ENCODE measurements at places on chromosomes 5 and 9.

DNA sequence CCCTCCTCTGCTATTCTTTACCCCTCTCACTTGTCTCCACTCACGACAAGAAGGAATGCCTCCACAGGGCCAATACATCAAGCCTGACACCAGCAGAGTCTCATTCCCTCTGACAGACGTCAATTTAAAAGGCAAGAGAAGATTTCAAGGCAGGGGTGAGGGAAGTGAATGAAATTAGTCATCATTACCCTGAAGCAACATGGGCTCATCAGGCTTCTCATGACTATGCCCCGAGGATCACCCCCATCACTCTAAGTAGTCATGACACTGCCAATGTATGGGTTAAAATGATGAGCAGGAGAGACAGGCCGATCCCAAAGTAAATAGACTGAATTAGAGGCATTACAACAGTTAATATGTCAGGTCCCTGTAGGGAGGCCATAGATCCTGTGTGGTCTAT is 504.4 kb downstream of the TLE4 start:
- no peak for DNase-seq

DNA sequence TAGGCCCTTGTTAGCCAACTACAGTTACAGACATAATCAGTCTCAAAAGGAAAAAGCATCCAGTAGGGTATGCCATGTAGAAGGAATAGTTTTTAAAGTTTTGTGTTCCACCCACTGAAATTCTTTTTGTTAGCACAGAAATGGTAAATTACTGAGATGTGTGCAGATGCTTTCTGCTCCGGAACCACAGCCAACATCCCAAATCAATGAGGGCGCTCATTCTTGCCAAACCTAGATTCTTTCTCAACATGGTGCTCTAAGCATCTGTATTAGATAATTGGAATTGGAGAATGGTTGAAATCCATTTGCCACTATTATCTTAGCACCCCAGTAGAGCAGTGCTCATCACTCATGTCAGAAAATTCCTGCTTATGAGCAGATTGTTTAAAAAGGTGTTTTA is 127.8 kb downstream of the SEC61B start:
- no peak for DNase-seq

GRCh38 chr5:16493261-16493660 is 27.7 kb upstream of the ZNF622 start:
- DNase-seq: no peak

DNA sequence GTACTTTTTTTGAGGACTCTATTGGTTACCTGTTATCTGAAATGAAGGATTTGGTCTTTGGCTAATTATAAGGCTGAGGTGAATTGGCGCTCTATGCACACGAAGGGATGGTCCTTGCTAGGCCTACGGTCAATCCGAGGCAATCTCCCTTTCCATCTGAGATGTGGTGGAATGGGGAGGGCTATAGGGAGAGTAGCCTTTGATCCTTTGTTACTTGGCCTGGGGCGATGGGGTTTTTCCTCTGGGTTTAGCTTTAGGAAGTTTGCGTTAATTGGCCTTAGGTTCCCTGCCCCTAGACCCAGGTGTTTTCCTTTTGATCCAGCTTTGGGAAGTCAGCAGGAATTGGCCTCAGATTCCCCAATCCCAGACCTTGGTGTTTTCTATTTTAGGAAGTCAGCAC is 102.1 kb upstream of the C9orf72 start:
- no peak for DNase-seq

DNA sequence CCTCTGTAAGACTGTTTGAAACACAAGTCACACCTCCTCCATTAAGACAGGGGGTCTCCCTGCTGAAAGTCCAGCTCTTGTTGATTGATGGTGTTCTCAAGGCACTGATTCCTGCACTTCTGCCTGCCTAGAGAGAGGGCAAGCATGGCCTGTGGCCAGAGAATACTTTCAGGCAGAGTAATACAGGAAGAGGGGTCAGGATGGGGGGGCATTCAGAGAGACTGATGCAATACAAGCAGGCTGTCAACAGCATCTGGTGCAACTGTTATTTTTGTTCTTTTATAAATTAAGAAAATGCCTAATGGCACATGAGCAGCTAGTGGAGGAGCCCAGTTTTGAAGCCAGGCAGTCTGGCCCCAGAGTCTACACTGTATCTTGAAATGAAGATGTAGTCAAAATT is 302.2 kb downstream of the DIRAS2 start:
- no peak for DNase-seq

- DNase-seq: no peak
Observed at GRCh38 chr9:35882996-35883395, 12.8 kb upstream of the OR13J1 start.

DNA sequence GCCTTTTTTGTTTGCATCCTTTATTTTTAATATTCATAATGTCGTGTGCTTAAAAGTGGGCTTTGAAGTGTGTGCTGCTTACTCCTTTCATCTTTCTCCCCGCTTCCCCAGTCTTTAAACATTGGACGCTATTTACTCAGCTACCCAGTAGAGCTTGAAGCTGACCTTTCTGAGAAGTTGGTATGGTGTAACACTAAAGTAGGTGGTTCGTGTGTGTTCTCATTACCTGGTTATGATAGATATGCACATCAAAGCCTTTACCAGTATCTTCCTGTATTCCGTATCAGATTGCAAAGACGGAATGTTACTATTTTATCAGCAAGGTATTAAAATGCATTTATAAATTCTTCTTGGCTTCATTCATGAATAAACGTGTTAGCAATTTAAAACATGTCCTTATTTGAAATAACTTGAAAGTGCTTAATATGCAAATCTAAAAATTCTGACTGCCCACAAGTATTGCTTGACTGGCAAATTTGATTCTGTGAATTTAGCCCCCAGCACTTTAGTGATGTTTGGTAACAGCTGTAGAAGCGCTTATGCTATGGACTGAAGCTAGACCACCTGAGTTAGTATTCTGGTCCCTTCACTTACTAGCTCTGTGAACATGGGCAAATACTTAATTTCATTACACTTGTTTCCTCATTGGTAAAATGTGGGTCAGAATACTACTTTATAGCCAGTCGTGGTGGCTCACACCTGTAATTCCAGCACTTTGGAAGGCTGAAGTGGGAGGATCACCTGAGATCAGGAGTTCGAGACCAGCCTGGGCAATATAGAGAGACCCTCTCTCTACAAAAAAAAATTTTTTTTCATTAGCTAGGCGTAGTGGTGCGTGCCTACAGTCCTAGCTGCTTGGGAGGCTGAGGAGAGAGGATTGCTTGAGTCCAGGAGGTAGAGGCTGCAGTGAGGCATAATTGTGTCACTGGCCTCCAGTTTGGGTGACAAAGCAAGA is 1.7 kb downstream of the RRAGA start:
- DNase-seq: no peak

GRCh38 chr5:56574778-56575177 is 240.6 kb upstream of the MAP3K1 start:
- no peak for DNase-seq

DNA sequence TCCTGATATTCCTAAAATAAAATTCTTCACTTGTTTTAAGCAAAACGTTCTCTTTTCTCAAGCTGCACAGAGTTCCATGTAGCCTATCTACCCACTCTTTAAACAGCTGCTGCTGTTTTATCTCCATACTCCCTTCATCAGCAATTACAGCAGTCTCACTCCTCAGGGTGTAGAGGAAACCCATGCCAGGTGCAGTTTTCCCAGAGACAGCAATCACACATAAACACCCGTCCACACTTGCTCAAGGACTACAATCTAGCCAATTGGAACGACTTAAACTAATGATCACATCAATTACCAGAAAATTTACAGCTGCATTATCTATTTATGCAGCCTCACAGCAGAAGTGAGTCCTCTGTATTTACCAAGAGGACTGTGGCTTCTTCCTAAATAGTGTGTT is 141.7 kb downstream of the HTR1A start:
- DNase-seq: no peak

DNA sequence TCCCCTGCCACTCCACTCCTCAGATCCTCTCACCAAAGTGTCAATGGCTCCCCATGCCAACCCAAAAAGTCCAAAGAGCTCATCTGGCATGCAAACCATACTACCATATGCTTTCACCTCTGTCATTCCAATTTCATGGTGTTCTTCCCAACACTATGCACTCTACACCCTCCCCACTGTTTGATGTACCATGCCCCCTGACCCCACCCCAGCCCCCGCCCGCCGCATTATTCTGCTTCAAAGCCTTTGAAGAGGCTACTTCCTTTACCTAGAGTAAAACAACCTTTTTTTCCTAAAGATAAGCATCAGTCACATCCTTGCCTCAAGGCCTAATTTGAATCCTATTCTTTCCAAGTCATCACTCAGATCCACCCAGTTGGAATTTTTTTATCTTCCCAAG is 226.3 kb downstream of the DEPDC1B start:
- no peak for DNase-seq

GRCh38 chr5:39187831-39188731 is 31.3 kb downstream of the FYB1 start:
- no peak for DNase-seq

GRCh38 chr5:168106008-168106761 is 185.3 kb upstream of the WWC1 start:
- DNase-seq: no peak

- DNase-seq: no peak
Observed at GRCh38 chr9:80811003-80811402, 878.3 kb downstream of the TLE1 start.

GRCh38 chr9:96419691-96419969 is 1.5 kb upstream of the ZNF367 start:
- no peak for DNase-seq

GRCh38 chr9:76215066-76215465 is 179.2 kb downstream of the RFK start:
- no peak for DNase-seq

GRCh38 chr9:135076143-135076875 is 11.2 kb upstream of the OLFM1 start:
- DNase-seq: no peak

DNA sequence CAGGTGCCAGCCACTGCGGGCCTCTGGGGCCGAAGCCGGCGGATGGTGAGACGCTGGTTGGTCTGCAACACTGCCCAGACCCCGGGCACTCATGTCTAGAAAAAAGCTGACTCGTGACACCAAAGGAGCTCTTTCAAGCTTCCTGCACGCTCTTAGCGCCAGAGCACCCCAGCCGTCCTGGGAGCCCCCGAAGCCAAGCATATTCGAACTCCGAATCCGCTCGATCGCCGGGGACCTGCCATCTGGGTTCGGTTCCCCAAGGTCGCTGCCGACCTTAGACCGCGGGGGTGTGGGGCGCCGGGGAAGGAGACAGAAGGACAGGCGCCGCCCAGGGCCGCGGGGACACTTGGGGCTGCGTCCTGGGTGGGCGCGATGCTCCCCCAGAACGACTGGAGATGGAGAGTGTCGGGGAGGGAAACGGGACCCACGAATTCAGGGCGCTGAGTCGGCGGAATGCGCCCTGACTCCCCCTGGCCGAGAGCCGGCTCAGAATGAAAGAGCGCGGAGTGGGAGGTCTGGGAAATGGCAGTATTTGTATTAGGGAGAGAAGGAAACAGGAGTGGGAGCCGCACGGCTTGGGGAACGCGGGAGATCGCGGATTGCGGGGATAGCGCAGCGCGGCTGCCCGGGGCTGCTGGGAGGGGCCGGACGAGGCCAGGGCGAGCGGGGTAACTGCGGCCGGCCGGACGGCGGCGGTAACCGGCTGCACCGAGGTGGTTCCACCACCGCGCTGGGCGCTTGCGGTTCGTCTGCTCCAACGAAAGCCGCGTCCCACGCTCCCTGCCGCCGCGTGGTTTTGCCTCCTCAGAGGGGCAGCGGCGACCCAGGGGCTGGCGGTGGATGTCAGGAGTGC is 20.1 kb upstream of the MARCHF6 start:
- no peak for DNase-seq

DNA sequence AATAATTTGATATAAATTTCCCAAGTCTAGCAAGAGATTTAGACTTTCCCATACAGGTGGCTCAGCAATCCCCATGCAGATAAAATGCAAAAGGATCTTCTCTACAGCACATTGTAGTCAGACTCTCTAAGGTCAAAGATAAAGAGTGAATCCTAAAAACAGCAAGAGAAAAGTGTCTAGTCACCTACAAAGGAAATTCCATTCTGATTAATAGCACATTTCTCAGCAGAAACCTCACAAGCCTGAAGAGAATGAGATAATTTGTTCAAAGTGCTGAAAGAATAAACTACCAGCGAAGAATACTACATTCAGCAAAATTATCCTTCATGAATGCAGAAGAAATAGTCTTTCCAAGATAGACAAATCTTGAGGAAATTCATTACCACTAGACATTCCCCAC is 493.3 kb downstream of the PRELID2 start:
- DNase-seq: no peak
